ENCODE measurements at places on chromosomes 7 and 10.

GRCh38 chr10:45470098-45471012 is 96.3 kb downstream of the ALOX5 start:
- DNase-seq: peak; percentile 51

GRCh38 chr10:122740640-122741039 is 41.0 kb upstream of the C10orf120 start:
- no peak for DNase-seq

DNA sequence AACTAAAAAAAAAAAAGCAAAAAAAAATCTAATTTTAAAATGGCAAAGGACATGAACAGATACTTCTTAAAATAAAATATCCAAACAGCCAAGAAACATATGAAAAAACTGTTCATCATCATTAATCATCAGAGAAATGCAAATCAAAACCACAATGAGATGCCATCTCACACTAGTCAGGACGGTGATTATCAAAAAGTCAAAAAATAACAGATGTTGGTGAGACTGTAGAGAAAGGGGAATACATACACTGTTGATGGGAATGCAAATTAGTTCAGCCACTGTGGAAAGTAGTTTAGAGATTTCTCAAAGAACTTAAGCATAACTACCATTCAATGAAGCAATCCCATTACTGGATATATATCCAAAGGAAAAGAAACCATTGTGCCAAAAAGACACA is 30.2 kb downstream of the COBL start:
- DNase-seq: no peak

DNA sequence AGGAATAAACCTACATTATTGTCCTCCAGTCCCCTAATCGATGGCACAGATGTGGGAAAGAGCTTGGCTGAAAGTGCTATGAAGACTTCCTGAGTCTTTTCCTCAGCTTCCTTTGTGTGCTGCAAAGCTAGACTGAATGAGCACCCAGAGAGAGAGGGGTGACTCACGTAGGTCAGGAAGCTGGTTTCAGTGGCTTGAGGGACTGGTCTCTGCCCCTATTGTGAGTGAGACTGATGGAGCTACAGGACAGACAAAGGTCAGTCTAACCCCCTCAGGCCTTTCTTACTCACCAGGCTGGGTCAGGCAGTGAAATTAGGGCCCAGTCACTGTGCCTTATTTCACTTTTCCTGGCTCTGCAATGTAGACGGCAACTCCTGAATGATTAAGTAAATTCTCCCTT is 171.1 kb upstream of the GRB10 start:
- DNase-seq: no peak

Data from CD4-positive, alpha-beta T cell treated with Interferon gamma for 1 hour (primary cell).